Fibroblast of skin of left biceps (primary cell): ENCODE measurements at places on chromosomes 13 and 19.

GRCh38 chr13:110637747-110638146 lies 22.4 kb downstream of the NAXD start:
- no peak for DNase-seq

GRCh38 chr19:2790194-2790556 lies 4.9 kb downstream of the THOP1 start:
- DNase-seq: no peak

GRCh38 chr19:50876456-50876855 lies 3.2 kb downstream of the KLK2 start:
- DNase-seq: no peak

DNA sequence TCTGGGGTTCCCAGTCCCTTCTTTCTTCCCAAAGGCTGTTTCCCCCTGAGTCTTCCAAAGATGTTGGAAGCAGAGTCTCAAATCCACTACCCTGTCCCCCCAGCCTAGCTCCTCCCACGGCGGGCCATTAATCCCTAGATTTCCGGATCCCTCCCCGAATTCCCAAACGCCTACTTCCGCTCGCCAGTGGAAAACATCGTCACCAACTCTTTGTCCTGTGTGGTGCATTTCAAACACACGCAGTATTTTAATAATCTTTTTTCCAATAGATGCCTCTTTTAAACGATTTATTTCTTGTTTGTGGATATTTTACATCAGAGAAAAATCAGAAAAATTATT lies 610 bp downstream of the ZNF791 start:
- peak; percentile 37 for DNase-seq

DNA sequence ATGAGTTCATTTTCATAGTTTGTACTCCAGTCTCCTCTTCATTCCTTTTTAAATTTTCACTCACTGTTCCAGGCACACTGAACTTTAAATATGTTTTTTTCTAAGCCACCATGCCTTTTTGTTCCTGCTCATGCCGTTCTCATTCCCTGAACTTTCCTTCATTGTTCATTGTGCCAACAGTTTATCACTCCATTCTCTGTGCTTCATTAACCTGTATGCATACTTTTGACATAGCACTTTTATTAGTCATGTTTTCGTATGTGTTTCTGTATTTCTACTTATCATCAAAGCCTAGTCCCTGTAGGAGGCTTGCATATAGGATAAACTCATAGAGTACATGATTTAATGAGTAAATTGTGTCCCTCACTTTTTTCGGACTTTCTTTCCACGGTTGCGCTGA lies 65.3 kb downstream of the PCDH20 start:
- no peak for DNase-seq

- no peak for DNase-seq
These were observed 279.5 kb upstream of the PCDH20 start for GRCh38 chr13:61695147-61695546.

DNA sequence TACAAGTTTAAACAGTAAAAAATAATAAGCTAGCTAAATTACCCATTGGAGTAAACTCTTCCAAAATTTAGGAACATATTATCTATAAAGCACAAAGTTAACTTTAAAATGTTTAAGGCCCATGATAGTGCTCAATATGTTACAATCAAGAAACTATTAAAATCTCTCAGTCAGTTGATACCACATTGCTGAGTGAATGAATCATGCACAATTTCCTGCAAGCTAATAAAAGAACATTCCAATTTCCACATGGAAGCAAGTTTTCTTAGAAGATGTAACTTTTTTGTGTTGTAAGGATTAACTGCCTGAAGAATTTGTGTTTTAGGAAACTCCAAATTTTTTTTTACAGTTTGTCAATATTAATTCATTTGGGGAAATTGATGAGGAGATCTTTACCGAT lies 666.6 kb downstream of the SLITRK1 start:
- DNase-seq: peak; percentile 59

DNA sequence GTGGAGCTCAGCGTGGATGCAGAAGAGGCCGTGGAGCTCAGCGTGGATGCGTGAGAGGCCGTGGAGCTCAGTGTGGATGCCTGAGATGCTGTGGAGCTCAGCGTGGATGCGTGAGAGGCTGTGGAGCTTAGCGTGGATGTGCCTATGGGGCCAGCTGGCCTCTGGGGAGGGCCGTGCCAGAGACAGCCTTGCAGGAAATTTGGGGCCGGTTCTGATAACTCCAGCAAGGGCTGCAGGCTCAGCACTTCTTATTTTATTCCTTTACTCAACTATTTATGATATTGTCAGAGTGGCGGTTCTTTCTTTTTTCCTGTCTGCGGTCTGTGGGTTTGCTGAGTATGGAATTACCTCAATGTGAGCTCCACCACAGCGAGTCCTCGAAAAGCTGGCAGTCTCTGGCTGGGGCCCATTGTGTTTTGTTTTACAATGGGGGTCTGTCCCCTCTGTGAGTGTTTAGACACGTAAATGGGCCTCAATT lies 17.8 kb upstream of the TMEM255B start:
- DNase-seq: no peak

- no peak for DNase-seq
These were observed 458.4 kb downstream of the TBC1D4 start for GRCh38 chr13:75023609-75024008.

DNA sequence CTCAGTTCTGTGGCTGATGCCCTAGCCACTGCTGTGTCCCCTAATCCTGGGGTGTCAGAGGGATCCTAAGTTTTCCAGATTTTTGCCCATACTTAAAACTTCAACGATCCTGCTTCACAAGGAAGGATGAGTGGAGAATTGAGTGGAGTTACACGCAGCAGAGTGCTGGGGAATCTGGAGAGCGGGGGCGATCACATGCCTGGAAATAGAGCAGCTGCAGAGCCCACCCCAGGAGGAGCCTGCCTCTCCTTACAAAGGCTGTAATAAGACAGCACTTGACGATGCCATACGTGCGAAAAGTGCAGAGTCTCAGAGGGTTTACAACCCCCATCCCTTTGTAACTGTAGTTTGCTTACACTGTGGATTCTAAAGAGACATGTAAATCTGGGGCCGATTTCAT lies 40.6 kb downstream of the SUGP2 start:
- no peak for DNase-seq

DNA sequence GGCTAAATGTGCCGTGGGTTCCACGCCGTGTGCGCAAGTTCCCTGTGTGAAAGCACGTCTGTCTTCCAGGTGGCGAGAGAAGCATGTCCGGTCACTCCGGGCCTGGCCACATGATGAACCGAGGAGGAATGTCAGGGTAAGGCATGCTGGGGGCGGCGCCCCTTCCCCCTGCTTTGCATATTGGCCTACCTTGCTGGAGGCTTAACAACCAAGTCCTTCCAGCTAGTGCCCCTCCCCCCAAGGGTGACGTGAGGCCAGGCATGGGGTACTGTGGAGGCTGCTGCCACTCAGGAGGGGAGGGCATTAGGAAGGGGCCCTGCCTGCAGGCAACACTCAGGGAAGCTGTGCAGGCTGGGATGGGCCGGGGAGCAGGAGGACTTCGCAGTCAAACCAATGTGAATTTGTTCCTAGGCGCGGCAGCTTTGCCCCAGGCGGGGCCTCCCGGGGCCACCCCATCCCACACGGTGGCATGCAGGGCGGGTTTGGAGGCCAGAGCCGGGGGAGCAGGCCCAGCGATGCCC lies 12.5 kb downstream of the MICOS13 start:
- DNase-seq: no peak

DNA sequence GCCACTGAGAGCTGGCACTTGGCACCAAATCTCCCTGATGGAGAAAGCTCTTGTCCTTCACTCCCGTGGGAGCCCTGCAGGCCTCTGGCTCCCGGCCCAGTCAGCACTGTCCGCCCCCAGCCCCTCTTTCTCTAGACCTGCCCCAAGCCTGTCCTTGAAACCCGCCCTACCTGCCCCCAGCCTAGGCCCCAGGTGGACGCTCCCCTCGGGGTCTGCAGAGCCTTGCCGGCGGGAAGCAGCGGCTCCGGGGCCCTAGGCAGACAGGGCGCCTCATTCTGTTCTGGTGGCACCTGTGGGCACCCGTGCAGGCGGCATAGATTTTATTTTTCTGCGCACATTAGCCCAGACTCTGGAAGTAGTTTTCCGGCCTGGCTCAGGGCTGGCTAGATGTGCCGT lies 17.6 kb downstream of the IL17D start:
- DNase-seq: no peak

DNA sequence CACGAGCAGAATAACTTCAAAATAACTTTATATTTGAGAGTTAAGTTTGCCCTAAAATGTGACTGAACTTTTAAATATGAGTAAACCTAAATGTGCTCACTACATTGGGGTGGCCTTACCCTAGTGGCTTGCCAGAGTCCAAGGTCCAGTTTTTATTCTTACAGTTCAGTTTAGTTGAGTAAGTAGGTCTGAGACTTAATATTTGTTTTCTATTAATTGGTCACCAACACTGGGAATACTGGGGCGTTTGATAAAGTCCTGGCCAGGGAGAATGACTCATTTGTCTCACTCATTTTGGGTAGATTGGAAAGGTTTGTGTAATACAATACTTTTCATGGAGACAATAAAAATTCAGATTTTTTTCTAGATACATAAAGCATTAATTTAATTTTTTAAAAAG lies 127.8 kb upstream of the SPATA13 start:
- DNase-seq: no peak

GRCh38 chr19:48806818-48807589 lies 3.8 kb downstream of the BCAT2 start:
- DNase-seq: no peak

DNA sequence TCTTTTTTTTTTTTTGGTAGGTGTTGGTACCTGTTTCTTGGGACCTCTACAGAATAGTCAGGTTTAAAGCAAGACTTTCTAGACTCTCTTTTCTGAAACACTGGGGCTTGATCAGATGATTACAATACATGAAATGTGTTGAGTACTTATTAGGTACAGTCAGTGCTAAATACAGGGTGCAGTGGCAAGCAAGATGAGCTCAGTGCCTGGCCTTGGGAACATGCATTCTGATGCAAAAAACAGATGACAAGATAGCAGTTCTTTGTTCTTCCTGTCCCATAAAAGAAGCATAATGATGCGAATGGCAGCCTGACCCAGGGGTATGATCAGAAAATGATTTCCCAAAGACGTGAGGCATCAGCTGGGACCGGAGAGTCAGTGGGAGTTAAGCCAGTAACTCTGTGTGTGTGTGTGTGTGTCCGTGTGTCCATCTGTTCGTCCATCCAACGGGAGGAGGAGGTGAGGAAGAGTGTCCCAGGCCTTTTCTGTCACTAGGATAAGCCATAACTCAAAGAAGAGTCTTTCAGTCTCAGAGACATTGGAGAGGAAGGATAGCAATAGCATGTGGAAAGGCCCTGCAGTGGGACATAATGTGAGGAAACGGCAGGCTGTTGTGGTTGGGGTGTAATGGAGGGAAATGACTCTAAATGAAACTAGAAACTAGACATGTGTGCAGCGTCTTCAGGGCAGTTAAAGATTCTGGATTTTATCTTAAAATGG lies 32.2 kb downstream of the SLAIN1 start:
- no peak for DNase-seq

GRCh38 chr13:42876887-42877545 lies 95.6 kb downstream of the FAM216B start:
- no peak for DNase-seq

- DNase-seq: no peak
These were observed 381.5 kb downstream of the UQCRFS1 start for GRCh38 chr19:28831462-28831861.

DNA sequence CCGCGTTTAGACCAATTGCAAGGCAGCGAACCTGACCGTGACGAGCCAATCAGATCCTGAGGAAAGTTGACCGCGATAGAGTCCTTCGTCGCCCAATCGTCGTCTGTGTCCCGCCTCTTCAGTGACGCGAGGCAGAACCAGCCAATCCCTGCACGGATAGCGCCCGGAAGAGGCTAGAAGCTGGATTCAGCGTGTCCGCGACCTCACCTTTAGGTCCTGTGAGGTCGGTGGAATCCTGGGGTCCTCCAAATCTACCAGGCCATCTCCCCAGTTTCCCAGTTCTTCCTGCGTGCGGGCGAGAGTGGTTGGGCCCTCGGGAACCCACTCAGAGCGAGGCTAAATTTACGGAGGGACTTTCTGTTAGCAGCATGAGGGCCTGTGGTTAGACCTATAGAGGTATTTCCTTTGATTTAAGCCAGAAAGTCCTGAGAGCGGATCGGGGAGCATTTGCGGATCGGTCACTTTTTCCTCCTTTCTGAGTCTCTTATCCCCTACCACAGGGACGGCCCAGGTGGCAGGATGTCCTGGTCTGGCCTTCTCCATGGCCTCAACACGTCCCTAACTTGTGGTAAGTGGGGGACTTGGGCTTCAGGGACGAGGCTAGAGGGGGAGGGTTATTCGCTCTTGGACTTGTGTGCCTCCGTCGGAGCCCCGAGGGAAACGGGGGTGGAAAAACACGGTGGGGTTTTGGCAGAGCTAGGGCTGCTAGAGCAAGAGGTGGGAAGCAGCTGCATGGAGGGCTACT lies at the start of gene MRPS12:
Gene MRPS12, plus strand, starts transcription at position 169 of the 745 bp plus-strand sequence. Its CDS starts 351 bp downstream, at position 520.
- DNase-seq: peak; percentile 96

DNA sequence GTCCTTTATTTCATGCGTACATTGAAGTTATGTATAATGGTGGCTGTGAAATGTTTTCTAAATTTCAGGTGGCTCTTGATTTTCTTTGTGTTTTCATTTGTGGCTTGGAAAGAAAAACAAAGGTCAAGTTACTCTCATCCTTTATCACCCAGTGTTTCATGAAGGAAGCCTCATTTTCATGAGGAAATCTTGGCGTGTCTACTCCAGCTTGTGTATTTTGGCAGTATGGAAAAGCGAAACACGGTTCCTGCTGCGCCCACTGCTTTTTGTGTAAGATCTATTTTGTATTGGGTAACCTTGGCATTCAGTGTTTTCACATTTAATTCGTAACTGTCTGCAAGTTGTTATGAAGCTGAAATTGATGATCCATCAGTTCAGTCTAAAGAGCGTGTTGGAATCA lies 147.0 kb upstream of the RNF113B start:
- no peak for DNase-seq

GRCh38 chr19:57934820-57935665 lies at the start of gene ZNF418:
Gene ZNF418, minus strand, starts transcription at chr19:57935402. Its CDS starts 1,580 bp downstream, at chr19:57933822.
- peak; percentile 64 for DNase-seq

DNA sequence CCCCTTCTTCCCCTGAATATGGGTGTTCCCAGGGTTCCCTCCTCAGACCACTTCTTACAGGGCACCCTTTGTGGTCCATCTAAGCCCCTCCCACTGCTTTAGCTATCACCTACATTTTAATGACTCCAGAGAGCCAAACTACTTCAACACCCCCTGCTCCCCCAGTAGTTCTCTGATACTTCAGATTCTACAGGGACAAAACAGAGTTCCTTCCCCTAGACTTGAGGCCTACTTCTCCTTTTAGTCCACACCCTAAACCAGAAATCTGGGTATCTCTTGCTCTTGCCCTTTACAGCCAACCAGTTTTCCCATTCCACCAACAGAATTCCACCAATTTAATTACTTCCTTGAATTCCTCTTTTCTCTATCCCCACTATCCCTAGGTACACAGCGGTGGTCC lies 107.2 kb downstream of the KCNRG start:
- no peak for DNase-seq

- no peak for DNase-seq
These were observed 4.0 kb upstream of the ZNF43 start for GRCh38 chr19:21839976-21840375.

DNA sequence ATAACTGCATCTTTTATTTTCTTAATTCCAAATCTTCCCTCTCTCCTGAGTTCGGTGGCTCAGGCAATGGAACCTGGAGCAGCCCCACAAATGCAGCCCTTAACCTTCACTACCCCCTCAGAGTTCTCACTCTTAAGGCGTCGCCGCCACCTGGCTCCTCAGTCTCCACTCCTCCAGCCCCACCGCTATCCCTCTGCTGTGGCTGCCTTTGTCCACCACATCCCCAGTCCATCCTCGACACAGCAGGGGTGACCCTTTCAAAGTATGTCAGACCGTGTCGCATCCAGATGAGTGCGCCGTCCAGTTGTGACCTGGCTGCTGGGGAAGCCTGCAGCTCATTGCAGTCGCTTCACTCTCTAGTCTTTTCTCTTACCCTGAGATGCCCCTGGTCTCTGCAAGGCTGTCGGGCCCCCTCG lies 1.0 kb downstream of the SPPL2B start:
- DNase-seq: no peak
